Suppressor macrophage treated with lipopolysaccharide for 4 hours (primary cell): ENCODE measurements at places on chromosomes 13 and 19.

DNA sequence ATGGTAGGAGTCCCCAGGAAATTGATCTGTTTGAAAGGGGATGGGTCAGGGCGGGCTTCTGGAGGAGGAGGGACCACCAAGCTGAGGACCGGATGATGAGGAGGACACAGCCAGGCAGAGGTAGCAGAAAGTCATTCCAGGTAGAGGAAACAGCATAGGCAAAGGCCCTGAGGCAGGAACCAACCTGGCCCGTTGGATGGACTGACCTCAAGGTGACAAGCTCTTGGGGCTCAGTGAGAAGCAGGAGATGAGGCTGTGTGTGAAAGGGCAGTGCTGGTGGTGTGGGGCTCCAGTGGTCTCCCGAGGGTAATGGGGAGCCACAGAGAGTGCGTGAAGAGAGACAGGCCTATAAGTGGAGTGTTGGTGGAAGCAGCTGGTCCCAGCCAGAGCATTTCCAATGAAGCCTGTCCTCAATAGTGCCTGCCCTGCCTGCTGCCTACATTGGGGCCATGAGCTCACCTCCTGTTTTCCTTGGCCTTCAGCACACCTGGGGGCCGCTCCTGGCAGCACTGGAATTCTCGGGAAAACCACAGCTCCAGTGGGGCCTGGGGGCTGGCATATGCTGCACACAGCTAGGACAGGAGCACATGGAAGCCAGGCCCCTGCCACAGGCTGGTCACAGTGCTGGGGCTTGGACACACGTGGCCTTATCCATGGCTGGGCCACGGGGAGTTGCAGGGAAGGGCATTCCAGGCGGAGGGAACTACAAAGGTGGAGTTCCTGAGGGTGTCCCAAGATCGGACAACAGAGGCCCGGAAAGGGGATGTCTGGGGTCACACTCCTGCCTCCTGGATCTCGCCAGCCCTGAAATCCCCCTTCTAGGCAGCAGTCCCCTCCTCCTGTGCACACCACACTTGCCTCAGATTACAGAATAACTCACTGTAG, 2.3 kb upstream of the COMP start:
- no peak for DNase-seq

GRCh38 chr19:28686756-28687155, 526.2 kb downstream of the UQCRFS1 start:
- no peak for DNase-seq

DNA sequence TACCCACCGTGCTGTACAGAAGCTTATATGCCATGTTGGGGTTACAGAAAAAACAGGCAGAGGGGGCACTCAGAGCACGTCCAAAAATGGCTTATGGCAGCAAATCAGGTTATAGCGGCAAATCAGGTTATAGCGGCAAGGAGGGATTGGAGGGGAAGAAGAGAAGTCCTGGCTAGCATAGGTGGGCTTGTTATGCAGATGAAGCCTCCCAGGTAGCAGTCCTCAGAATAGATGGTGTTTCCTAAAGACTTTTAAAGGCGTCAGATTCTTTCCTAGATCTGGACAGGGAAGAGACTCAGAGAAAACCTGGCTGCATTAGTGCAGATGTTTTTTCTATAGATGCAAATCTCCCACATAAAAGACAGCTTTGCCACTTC, 19.8 kb upstream of the PLEKHF1 start:
- no peak for DNase-seq

- DNase-seq, result no peak
Measured at GRCh38 chr13:27125357-27126282, 46.0 kb downstream of the USP12 start.

- peak; percentile 36 for DNase-seq
Measured at GRCh38 chr13:36973621-36974295, 25.4 kb downstream of the ALG5 start.

DNA sequence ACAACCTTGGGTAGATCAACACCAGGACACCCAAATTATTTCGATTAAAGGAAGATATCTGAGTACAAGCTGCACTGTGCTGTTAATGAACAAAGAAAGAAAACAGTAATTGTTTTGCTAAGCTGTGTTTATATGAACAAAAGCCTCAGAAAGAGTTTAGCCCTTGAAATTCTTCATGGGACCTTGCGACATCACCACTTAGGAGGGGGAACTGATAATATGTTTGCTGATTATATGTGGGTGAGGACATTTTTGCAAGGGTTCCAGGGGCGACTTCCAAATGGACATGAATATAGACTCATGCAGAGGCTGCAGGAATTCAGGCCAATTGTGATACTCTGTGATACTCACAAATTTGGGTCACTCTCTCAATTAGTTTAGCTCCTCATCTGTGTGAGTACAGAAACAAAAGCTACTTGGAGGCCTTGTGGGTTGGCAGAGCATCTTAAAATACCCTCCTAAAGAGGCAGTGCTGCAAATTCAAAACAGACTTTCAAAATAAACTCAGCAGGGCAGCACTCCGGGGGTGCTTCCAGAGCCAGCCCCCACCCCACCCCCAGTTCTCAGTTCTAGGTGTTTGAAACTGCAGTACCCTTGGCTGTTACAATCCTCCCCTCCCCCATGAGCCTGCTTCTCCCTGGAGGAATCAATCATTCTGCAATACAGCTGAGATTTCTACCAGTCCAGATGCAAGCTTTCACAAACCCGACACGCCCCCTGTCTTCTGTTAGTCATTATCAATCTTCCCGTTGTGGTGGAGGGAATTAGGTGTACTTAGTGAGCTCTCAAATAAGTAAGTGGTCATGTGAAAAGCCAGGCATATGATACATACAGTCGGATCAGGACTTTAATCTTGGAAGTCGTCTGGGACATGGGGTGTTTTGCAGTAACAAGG, 97.0 kb upstream of the MBNL2 start:
- DNase-seq, result peak; percentile 16
